Nephron progenitor cell (in vitro differentiated cells): ENCODE measurements at places on chromosomes 5 and 9.
A peak's percentile ranks its signal among the peaks of the same experiment; 100 is the strongest.

- H3K4me1 ChIP-seq, result peaks cover 15% of the 10 kb centered on the region
- no peaks in the 10 kb centered on the region for H3K27me3 ChIP-seq
- H3K36me3 ChIP-seq, result peaks cover 67% of the 10 kb centered on the region
- no peak for DNase-seq
These were observed 27.6 kb downstream of the TMEM245 start for GRCh38 chr9:109092051-109092580.

DNA sequence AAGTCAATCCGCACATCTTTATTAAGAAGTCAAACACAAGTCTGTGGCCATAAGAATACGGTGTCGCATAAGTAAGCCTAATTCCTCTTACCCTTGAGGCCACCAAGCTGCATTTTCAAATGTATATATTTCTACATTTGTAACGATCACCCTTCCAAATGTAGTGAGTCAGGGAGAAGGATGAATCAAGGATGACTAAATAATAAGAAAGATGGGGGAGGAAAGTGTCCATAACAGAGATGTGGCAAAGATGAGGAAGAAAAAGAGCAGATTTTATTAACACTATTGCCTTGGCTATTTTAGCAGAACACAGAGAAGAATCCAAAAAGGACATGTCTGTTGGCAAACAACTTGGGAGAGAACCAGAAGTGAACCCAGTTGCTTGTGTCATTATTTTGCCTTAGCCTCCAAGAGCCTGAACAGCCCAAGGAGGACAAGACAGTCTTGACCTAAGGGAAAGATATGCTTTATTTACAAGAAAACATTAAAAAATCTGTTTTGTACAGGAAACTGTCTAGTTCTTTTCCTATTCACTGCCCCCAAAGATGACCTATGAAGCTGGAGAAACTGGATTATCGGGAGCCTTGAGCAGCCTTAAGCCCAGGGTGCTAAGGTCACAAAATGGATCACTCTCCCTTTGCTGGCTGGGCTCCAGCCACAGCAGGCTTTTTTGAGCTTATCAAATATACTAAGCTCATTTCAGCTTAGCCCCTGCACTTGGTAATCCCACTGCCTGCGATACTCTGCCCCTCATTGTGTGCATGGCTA, 101.5 kb downstream of the PLCXD3 start:
- DNase-seq, result no peak
- H3K27me3 ChIP-seq, result no peaks in the 10 kb centered on the region
- H3K27ac ChIP-seq, result no peak overlapping the region

DNA sequence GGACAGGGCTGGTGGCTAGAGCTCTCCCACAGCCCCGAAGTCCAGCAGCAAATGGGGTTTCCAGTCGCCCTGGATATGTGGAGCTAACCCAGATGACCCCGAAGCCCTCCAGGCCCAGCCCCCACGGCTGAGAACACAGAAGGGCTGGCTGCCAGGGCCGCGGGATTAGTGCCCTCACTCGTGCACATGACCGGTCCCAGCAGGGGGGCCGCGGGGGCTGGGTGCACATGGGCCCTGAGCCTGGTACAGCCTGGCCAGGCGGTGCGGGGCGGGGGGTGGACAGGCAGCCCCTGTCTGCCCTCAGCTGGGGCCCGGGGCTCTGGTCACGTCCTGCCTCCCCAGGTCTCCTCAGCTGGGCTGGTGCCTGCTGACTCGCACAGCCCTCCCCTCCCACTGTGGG, 5.9 kb downstream of the SSNA1 start:
- H3K27me3 ChIP-seq, result no peaks in the 10 kb centered on the region
- H3K36me3 ChIP-seq, result peaks cover 4% of the 10 kb centered on the region
- H3K4me1 ChIP-seq, result peaks cover 16% of the 10 kb centered on the region
- no peak for DNase-seq
- no peak overlapping the region for H3K4me3 ChIP-seq
- no peak overlapping the region for H3K27ac ChIP-seq

GRCh38 chr9:114417511-114417910, 29.7 kb upstream of the AKNA start:
- H3K36me3 ChIP-seq, result peaks cover 10% of the 10 kb centered on the region
- H3K27me3 ChIP-seq, result peaks cover 3% of the 10 kb centered on the region
- H3K4me3 ChIP-seq, result no peak overlapping the region
- H3K27ac ChIP-seq, result no peak overlapping the region
- DNase-seq, result no peak
- H3K4me1 ChIP-seq, result peaks cover 14% of the 10 kb centered on the region

DNA sequence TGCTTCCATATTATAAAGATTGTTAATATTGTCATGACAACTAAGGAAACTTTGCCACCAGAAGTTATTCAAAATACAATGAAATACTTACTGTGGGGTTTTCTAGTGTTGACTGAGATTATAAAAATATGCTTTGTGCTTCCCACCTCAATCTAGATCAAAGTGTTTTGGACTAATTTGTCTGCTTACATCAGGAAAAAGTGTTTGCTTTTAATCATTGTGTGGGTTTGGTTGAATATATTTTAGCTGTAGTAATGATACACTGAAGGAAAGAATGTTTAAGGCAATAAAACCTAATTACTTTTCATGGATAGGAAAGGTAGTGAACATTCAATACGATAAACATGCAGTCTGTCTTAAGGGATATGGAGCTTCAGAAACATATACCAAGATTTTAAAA, 29.8 kb upstream of the MAN2A1 start:
- no peaks in the 10 kb centered on the region for H3K36me3 ChIP-seq
- peaks cover 12% of the 10 kb centered on the region for H3K4me1 ChIP-seq
- no peak overlapping the region for H3K4me3 ChIP-seq
- no peak for DNase-seq
- H3K27ac ChIP-seq, result no peak overlapping the region
- peaks cover 4% of the 10 kb centered on the region for H3K27me3 ChIP-seq

- no peak for DNase-seq
- H3K4me1 ChIP-seq, result peaks cover 9% of the 10 kb centered on the region
- peaks cover 11% of the 10 kb centered on the region for H3K36me3 ChIP-seq
- H3K4me3 ChIP-seq, result no peak within 1 kb of the TSS
- no peak within 1 kb of the TSS for H3K27ac ChIP-seq
These were observed at the start of gene PRRT1B for GRCh38 chr9:131545003-131545785. TSS of gene PRRT1B (plus strand) at chr9:131545523. CDS start at chr9:131545616, 93 bp downstream.

DNA sequence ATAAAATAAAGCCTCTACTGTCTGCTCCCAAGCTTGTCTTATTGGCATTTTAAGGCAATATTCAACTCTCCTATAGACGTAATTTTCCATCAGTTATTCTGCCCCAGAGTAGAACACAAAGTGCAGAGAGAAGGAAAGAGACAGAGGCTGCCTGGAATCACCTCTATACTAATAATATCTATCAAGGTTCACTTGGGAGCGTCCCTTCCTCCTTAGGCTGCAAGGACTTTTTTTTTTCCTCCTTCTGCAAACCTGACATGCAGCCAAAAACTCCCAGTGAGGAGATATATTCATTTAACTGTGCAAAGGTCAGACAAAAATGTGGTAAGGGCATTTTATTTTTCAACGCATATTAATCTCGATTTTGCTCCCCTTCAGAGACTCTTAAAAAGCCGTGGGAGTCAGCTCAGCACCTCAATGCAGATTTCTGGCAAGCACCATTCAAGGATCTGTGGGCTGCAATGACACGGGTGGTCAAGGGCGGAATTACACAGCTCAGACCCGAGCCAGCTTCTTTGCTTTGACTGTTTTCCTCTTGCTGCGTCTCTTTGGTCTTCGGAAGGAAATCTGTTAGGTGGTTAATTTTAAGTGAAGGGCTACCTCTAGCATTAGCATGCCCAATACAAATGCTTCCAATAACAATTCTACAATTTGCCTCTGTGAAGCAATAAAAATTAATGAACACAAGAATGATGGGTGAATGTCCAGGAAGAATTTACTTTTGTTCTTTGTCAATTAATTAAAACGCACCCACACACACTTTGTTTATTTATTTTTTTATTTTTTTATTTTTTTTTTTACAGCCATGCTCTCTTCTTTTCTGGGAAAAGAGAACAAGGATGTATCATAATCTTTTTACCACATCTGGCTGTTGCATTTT, 587.7 kb upstream of the GRAMD2B start:
- H3K27ac ChIP-seq, result no peak overlapping the region
- DNase-seq, result peak; percentile 49
- peaks cover 45% of the 10 kb centered on the region for H3K4me1 ChIP-seq
- peaks cover 13% of the 10 kb centered on the region for H3K36me3 ChIP-seq

DNA sequence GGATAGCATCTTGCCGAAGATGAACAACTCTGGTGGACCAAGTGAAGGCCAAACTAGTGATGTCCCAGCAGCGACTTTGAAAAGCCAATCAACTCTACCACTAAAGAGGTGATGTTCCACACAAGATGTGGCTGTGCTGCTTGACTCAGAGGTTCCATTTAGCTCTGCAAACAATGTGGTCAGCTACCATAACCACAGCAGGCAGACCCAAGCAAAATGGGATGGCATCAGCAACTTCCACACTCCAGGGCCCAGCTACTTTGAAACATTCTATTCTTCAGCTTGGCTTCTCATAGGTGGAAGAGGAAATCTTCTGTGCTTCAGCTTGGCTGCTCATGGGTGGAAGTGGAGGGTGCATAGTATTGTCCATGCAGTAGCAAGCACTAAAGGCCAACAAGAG, 70.5 kb downstream of the IRX2 start:
- no peak overlapping the region for H3K4me3 ChIP-seq
- no peak for DNase-seq
- H3K27ac ChIP-seq, result no peak overlapping the region
- H3K27me3 ChIP-seq, result peaks cover 35% of the 10 kb centered on the region
- no peaks in the 10 kb centered on the region for H3K36me3 ChIP-seq

DNA sequence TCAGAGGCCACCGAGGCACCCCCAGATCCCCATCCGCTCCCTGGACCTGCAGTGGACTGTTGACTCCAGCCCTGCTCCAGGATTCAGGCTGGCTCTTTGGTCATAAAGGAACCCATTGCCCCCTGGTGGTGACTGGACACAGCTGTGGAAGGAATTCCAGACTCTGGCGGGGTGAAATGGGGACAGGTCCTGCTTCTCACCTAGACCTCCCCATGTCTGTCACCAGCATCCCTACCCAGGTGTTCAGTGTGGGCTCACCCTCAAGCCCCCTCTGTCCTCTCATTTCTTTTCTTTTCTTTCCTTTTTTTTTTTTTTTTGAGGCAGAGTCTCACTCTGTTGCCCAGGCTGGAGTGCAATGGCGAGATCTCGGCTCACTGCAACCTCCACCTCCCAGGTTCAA, 25.5 kb upstream of the STXBP1 start:
- H3K27me3 ChIP-seq, result peaks cover 12% of the 10 kb centered on the region
- peaks cover 13% of the 10 kb centered on the region for H3K4me1 ChIP-seq
- H3K27ac ChIP-seq, result no peak overlapping the region
- peak; percentile 77 for DNase-seq
- no peak overlapping the region for H3K4me3 ChIP-seq
- H3K36me3 ChIP-seq, result no peaks in the 10 kb centered on the region

DNA sequence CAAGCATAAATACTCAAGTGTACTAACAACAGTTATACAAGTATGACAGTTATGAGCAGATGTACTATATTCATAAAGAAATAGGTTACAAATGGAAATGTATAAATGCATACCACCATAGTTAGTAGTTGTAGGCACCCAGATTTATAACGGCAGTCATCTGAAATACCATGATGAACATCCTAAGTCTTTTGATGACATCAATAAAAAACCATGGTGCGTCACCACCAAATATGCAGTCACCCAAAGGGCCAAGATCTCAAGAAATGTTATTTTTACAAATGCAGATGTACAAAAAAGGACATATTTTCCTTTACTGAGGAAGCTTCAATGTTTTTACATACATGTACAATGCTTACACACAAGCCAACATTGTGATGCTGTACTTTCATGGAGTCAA, 70.8 kb upstream of the XPA start:
- no peak overlapping the region for H3K4me3 ChIP-seq
- H3K27me3 ChIP-seq, result peaks cover 40% of the 10 kb centered on the region
- H3K36me3 ChIP-seq, result no peaks in the 10 kb centered on the region
- H3K27ac ChIP-seq, result no peak overlapping the region

DNA sequence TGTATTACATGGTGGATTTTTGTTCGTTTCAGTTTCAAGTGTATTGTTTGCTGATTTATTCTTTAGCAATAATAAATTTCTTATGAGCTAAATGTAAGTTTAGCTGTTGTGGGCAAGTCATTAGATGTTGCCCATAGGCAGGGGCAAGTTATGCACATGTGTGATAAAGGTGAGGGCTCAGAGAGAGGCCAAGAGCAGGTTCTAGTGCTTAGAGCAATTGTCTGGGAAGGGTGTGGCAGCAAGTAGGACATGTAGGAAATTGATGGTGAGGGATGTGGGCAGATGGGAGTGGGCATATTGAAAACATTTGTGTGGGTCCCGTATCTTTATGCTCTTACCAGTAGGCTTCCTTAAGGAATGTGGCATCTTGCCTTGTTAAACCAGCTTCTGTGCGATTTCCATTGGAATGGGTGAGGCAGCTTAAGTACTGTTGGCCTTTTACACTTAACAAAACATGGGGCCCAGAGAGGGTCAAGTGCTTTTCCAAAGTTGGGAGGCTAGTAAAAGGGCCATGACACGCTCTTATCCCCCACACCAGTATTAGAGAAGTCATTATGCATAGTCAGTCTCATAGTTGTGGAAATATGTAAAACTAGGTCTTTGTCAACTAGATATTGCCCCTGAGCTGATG, 60.6 kb downstream of the KDM4C start:
- H3K4me1 ChIP-seq, result no peaks in the 10 kb centered on the region
- no peak for DNase-seq
- no peaks in the 10 kb centered on the region for H3K27me3 ChIP-seq
- H3K36me3 ChIP-seq, result peaks cover under 1% of the 10 kb centered on the region
- no peak overlapping the region for H3K27ac ChIP-seq

- H3K36me3 ChIP-seq, result no peaks in the 10 kb centered on the region
- no peak for DNase-seq
These were observed 329.9 kb downstream of the KIF4B start for GRCh38 chr5:155343468-155343867.

DNA sequence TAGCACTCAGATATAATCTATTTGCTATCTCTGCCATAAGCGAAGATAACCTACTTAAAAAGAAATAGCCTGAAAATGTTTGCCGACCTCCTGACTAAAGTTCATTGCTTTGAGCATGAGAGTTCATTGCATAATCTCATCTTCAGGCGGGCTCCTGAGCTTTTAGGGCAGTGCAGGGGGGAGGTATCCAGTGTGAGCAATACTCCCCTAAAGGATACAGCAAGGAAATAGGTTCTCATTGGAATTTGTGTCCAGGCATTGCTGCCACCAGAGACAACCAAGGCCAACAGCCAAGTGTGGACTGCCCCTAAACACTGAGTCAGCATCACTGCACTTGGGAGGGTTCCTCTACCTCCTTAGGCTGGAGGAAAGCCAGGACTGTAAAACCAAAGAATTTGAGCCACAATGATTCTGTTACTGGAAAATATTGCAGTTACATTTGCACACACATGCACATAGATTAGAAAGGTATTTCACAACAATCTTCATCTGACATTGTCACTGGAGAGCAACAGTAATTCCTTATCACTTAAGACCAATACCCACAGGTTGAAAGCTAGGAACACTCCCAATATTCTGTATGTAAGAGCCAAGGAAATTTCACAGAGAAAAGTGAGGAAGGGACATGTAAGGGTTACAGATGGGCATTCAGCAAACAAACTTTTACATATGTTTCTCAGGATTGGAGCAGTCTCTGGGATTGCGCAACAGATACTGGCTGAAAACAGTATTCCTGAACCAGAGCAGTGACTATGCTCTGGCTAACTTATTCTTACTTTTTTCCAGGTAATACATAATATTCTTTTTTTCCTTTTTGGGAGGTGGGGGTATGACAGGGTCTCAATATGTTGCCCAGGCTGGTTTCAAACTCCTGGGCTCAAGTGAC, 98.6 kb upstream of the TLE1 start:
- DNase-seq, result no peak
- no peak overlapping the region for H3K27ac ChIP-seq
- no peaks in the 10 kb centered on the region for H3K36me3 ChIP-seq
- H3K27me3 ChIP-seq, result no peaks in the 10 kb centered on the region
- no peak overlapping the region for H3K4me3 ChIP-seq
- no peaks in the 10 kb centered on the region for H3K4me1 ChIP-seq

- H3K27me3 ChIP-seq, result no peaks in the 10 kb centered on the region
- H3K36me3 ChIP-seq, result no peaks in the 10 kb centered on the region
- no peak overlapping the region for H3K4me3 ChIP-seq
- no peak for DNase-seq
- H3K4me1 ChIP-seq, result no peaks in the 10 kb centered on the region
These were observed 19.6 kb downstream of the PPARGC1B start for GRCh38 chr5:149749481-149750365.
